ENCODE measurements at places on chromosomes 11 and 22.

DNA sequence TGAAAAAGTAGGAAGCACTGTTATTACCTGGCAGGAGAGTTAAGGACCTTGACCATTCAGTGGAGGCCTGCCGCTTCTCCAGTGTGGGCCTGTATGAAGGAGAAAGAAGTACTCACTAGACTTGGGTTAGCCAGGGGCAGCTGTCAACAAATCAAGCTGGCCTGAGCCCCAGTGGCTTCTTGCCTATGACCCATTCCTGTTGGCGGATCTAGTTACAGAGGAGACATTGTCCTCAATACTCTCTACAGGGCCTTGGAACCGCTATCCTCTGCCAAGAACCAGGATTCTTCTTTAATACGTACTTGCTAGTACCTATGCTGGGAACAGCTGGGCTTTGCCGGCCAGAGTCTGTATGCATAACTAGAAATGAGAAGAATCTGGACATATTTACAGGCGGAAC, 68.1 kb downstream of the ALX4 start:
- no peak for DNase-seq

DNA sequence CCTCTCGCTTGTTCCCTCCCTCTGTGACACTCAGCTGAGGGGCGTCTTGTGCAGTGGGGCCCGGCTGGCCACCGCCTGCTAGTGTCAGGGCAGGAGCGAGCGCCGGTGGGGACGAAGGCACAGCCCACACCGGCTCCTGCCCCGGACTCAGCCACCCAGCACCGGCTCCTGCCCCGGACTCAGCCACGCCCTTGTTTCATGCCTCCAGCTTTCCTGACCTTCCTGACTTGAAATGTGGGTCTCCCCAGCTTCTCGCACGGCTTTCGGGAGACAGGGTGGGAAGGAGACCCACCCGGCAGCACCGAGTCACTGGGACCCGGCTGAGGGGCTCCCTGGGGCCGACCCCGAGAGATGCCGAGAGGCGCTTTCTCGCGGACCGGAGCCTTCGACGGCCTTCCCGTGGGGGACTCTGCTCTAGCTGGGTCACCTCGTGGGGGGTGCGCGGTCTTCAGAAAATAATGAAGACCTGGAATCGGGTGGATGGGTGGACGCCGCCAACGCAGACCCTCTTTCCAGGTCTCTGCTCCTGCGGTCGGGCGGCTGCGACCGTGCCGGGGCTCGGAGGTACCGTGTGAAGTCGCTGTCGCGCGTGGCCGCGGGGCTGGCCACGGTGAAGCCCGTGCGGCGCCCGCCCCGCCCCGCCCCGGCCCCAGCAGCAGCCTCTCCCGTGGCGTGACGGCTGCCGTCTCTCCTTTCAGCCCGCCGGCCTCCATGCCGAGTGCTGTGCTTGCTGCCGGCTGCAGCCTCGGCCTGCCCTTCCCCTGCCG, 10.2 kb downstream of the GLB1L2 start:
- no peak for DNase-seq

DNA sequence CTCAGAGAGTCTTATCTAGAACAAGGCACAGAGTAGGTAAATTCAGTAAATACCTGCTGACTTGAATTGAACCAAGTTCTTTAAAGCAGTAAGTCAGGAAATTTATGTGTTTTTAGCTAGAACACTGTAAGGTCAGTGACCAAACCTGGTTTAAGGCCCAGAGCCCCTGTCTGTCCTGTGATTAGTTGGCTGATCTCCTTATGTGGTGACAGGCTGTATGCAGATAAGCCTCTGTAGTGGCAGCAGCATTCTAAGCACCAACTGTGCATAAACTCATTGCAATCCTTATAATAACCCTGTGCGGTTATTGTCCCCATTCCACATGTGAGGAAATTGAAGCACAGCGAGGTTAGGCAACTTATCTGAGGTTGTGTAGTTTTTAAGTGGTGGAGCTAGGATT, 40.5 kb downstream of the FBXO7 start:
- DNase-seq: no peak

- no peak for DNase-seq
Observed at GRCh38 chr11:126968915-126969314, 31.7 kb downstream of the KIRREL3 start.

GRCh38 chr11:11843642-11844041, 1.9 kb downstream of the USP47 start:
- no peak for DNase-seq

DNA sequence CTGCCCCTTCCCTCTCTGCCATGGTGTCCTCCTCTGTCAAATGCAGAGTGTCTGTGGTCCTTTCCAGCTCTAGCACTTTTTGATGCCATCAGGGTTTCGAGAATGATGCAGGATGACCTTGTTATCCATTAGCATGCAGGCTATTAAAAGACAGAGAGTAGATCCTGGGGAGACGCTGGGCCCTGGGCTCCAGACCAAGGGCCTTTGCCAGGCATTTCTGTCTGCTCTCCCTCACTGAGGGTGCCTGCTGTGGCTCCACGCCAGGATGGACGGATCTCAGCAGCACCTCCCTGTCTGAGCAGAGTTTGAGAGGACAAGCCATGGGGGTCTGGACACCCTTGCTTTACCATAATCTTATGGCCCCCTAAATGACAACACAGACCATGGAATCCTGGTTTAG, 110.8 kb upstream of the CD82 start:
- DNase-seq: no peak

- DNase-seq: no peak
Observed at GRCh38 chr22:26781062-26781461, 123.7 kb downstream of the MIAT start.

DNA sequence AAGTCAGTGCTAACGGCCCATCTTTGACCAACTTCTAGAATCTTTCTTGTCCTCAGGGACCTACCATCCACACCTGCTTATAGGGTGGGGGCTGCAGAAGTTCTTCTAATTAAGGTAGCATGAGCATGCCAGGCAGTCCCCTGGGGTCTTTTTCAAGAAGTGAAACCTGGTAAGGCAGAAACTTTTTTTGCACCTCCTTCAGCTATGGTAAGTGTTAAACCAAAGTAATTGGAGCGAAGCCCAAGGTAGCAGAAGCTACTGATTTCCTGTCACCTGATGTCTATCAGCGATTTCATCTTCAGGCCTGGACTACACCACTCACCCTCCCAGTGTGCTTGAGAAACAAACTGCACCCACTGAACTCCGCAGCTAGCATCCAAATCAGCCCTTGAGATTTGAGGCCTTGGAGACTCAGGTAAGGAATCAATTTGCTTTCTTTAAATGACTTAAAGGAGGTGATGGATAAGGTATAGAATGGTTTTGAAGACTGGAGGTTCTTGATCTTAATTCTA, at the start of gene MS4A1:
MS4A1 (plus strand) TSS at position 317 of the 512 bp plus-strand sequence. CDS start 6,528 bp downstream, outside the sequence.
- no peak for DNase-seq

DNA sequence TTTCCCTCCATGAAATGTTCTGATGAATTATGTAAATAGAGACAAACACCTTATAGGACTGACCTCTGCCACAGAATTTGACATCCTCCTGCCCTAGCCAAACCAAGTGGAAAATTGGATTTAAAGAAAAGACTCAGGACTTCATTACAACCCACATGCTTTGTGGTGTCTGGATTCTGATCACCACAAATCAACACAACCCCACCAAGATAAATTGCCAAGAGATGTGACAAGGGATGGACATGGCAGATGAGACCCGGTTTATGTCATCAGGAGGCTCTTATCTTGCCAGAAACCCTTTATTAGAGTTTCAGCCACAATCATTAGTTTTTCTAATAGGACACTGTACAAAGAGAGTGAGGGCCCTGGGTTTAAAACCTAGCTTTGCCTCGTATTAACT, 57.9 kb upstream of the SLC6A5 start:
- no peak for DNase-seq

DNA sequence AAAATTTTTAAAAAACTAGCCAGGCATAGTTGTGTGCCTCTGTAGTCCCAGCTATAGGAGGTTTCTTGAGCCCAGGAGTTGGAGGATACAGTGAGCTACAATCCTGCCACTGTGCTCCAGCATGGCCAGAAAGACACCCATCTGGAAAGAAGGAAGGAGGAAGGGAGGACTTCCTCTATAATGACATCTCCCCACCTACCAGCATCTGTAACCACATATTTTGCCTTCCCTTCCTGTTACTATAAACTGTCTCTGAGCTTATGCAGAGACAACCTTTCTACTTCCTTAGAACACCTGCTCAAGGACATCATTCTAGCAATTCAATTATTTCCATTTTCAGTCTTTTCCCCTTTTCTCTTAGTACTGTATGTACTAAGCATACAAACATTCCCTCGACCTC, 2.2 kb upstream of the NUP160 start:
- no peak for DNase-seq
